Progenitor cell of endocrine pancreas (in vitro differentiated cells): ENCODE measurements at places on chromosomes 3 and 15. TPM values are rescaled to one million over a fixed set of nuclear protein-coding genes. Genes with fewer than 3 reads are reported as not detected.

SUSD5 gene
- total RNA-seq: 1.1 and 1.8 TPM in 2 replicates

ADAMTS7 gene
- 119 and 127 TPM in 2 replicates for total RNA-seq

CHCHD4 gene
- 10.8 and 12.7 TPM in 2 replicates for total RNA-seq

NLGN1 gene
- total RNA-seq: 5.7 and 6.5 TPM in 2 replicates

CHST13 gene
- 0.36 and 0.71 TPM in 2 replicates for total RNA-seq

ARGFX gene
- not detected in 2 replicates for total RNA-seq

SPTBN5 gene
- total RNA-seq: 6.6 and 7.9 TPM in 2 replicates

ACP3 gene
- total RNA-seq: 8.1 and 9.1 TPM in 2 replicates

SH2D7 gene
- not detected in 2 replicates for total RNA-seq

CCDC12 gene
- 62.3 and 64.3 TPM in 2 replicates for total RNA-seq

FAM98B gene
- 50.8 and 59.3 TPM in 2 replicates for total RNA-seq

HEMK1 gene
- total RNA-seq: 23.0 and 23.7 TPM in 2 replicates
